ENCODE measurements at places on chromosomes 1 and 21.
A peak's percentile ranks its signal among the peaks of the same experiment; 100 is the strongest.

DNA sequence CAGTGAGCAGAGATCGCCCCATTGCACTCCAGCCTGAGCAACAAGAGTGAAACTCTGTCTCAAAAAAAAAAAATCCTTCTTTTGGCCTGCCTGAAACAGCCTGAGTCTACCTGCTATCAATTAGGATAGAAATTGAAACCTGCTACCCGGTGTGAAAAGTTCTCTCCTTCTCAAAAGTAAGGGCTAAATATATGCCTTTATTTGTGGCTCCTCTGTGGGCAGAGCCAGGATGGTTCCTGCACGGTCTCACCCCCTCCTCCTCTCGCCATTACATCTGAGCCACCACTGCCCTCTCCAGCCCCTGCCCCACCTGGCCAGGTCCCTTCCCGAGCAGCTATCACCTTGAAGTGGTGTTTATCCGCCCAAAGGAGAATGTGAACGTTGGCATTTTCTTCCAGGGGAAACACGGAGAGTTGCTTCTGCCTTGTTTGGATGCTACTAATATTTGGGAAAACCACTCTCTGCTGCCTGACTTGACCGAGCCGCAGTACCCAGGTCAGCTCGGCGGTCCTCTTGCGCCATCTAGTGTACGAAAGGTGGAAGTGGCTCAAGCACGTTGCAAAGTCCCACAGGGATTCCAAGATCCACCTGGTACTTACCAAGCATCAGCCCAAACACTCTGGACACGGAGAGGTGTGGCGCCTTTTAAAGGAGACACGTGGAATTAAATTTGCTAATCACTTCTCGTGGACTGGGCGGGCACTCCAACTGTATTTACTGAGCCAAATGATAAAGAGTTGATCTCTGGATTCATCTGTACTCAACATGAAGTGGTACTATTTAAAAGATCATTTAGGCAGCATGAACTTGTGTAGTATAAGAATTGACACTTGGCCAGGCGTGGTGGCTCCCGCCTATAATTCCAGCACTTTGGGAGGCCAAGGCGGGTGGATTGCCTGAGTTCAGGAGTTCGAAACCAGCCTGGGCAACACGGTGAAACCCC lies 31.9 kb downstream of the SETD4 start:
- DNase-seq = peak; percentile 49

DNA sequence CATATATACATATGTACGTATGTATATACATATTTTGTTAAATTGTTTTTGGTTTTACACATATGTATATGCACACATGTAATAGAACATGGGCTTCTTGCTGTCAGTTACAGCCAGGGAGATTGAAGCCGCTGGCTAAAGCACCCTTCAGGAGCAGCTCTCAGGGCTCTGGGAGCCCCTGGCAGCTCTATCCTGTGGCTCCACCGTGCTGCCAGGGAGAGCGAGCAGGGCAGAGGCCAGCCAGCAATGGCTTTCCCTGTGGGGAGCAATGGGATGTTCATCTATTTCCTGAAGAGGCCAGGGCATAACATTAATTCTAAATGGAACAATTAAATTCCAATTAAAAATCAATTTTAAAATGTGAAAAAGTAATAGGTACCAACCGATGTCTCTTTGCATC lies 102.9 kb downstream of the PSMG1 start:
- DNase-seq = no peak

DNA sequence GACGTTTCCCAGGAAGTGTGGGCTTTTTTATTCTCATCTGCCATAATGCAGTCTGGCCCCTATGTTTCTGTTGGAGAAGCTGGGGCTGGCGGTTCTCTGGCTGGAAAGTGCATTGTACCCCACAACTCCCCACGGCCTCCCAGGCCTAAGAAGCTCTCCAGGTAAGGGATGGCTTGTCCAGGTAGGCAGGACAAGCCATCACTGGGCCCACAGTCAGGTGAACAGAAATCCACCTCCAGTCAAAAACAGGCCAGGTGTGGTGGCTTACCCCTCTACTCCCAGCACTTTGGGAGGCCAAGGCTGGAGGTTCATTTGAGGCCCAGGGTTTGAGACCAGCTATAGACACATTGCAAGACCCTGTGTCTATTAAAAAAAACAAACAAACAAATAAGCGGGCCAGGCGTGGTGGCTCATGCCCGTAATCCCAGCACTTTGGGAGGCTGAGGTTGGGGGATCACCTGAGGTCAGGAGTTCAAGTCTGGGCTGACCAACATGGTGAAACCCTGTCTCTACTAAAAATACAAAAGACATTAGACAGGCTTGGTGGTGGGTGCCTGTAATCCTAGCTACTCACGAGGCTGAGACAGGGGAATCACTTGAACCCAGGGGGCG lies 3.1 kb upstream of the WNT9A start:
- no peak for DNase-seq

DNA sequence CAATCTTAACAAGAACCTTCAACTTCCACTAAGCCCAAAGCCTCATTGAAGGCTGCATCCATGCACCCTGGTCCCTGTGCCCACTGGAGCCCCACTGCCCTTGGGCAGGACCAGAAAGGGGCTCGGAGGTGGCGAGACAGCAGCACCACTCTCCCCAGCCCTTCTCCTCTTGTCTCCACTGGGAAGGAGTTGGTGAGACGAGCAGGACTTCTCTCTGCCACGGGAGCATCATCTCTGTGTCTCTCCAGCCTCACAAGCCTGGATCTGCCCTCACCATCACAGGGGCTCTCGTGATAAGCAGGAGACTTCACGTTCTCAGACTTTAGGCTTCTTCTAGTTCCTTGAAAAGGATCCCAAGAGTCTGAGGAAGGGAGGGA lies 7.2 kb upstream of the ETV3L start:
- no peak for DNase-seq

DNA sequence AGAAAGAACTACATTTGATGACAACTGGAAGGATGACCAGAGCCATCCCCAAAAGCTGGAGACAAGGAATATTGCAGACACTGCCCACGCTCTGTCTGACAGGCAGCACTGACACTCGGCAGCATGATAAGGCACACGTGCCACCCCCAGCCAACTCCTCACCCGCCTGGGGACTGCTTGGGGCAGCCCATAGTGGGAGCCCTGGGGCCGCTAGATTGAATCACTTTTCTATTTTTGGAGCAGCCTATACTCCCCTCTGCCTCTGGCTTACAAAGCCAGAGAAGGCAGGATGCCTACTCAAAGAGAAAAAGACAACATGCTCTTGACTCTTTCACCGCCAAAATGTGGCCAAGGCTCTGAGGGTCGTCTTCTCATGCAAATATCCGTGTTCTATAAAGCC lies 1.3 kb downstream of the SMG5 start:
- DNase-seq = no peak

GRCh38 chr1:183070234-183070922 lies 47.2 kb downstream of the LAMC1 start:
- no peak for DNase-seq

DNA sequence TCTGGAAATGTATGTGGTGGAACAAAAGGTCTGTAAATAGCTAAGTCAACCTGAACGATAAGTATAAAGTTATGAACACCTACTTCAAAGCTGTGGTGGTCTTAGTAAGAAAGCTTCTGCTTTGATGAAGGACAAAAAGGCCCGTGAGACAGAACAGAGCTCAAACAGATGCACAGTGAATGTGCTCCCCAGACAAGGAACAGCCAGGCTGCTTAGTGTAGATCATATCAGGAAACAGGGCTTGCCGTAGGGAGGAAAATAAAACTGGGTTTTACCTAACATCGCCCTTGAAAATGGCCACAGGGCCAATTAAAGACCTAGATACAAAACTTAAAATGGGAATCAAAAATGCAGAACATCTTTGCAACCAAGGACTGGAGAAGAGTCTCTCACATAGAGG lies 40.2 kb downstream of the PRSS38 start:
- DNase-seq = no peak

DNA sequence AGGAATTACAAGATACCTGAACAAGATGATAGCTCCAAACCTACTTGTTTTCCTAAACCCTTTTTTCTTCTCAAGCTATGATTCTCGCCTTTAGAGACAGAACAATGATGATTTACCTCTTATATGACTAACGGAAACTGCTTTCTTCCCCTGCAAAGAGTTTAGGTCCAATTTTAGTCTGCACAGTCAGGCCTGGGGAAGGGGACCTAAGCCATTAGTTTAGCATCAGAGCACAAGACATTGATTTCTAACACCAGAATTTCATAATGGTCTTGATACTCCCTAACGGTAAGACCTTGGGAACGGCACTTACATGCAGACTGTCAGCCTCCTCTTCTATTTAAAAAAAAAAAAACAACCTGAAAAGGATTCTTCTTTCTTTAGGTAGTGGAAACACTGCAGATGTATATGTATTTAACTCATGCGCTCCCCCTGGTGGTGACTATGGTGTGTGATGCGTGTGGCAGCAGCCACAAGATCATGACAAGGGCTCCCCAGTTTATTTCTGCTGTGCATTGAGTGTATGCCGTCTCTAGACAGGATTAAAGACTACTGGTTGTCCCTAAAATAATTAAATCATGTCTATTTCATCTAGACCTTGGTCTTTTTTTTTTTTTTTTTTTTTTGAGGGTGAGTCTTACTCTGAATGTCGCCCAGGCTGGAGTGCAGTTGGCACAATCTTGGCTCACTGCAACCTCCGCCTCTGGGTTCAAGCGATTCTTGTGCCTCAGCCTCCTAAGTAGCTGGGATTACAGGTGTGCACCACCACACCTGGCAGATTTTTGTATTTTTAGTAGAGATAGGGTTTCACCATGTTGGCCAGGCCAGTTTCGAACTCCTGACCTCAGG lies 37.3 kb upstream of the TMEM222 start:
- peak; percentile 93 for DNase-seq

GRCh38 chr1:147336291-147336690 lies 93.8 kb downstream of the CHD1L start:
- no peak for DNase-seq

GRCh38 chr1:230174041-230174440 lies 107.0 kb downstream of the GALNT2 start:
- DNase-seq = no peak
